ENCODE measurements at places on chromosomes 2 and 18.

GRCh38 chr2:129829588-129829987 lies 149.9 kb upstream of the RAB6C start:
- DNase-seq = no peak

DNA sequence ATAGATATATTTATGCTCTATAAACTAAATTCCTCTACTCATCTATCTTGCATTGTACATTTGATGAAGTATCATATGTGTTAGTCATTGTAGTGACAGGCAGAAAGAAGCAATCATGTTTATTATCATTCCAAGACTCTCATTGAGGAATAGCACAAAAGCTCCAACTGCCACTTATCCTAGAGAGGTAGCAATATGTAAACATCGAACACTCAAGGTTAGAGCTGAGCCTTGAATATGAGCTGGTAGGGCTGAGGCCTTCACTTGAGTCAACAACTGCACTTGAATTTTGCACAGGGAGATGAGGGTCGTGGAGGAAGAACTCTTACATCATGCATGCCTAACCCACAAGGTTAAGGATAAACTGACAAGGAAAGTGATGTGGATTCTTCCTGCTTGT lies 900.9 kb downstream of the CPS1 start:
- DNase-seq = no peak

DNA sequence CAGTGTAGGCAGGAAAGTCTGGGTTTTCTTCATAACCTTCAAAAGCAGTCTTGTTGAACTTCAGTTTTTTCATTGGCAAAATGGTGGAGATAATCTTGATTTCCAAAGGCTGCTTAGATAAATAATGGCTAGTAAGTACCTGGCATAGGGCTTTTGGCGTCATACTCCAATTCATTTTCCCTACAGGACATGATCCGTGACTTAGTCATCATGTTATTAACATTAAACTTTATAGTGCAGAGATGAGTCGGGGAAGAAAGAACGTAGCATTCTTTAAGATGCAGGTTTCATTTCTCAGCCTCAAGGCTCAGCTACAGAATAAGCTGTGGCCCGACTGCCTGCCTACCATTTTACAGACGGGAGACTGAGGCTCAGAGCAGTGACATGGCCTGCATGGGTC lies 64.0 kb downstream of the RALBP1 start:
- no peak for DNase-seq

- no peak for DNase-seq
Measured at GRCh38 chr2:195470622-195471021, 186.4 kb upstream of the SLC39A10 start.

DNA sequence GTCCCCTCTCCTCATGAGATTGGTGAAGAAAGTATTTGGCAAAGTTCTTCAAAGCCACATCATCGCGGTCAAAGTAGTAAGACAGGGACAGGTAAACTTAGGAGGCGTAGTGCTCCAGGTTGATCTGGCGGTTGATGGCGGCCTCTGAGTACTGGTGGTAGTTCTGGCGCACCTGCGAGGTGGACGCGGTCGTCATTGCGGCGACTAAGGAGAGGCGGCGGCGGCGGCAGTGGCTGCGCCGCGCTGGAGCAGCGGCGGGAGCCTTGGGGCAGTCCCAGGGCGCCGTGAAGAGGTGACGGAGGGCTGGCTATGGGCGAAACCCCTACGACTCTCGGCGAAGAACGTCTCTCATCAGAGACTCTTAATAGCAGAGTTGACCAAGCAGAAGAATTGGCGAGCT lies 107.2 kb upstream of the UBE2E3 start:
- no peak for DNase-seq

DNA sequence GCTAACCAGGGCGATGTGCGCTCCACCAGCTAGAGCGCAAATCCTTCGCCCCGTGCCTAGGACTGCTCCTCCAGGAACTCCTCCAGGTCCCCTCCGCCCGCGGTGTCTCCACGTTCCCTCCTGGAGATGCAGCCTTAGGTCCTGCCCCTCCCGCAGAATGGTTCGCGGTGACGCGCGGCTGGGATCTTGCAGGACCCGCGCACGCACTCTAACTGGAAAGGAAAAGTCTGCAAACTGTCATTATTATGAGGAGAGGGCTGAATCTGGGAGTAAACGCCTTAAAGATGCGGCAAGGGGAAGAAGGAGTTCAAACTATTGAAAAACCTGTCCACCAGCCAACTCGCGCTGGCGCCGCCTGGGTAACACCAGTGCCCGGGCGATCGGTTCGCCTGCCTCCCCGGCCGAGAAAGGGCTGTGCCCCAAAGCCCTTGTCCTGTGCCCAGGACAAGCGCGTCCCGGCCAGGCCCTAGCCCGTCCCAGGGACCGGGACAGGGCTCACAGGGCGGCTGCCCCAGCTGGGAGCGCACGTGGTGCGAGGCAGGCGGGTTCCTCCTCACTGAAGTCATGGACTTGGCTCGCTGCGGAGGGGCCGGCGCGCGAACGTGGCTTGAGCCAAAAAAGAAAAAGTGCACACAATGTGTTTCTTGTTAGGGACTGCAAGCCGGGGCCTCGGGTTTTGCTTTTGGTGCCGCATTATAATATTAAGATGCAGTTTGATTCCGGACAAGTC lies 5.5 kb upstream of the ID2 start:
- no peak for DNase-seq

DNA sequence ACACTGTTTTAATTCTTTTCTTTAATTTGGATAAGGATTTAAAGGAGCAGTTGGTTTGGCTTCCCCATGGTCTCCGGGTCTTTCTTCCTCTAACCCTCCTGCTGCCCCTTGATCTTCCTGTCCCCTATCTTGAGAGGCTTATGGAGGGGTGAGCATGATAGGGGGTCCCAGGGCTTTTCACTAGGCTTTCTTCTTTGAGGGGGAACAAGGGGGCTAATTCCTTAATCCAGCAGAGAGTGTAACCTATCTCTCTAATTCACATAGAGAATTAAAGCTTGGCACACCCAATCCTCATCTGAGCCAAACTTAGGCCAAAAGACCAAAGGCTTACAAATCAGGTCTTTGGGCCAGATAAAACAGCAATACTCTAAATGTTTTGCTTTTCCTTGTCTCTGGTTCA lies 21.5 kb upstream of the C2orf66 start:
- no peak for DNase-seq

GRCh38 chr2:16165518-16166326 lies 225.4 kb downstream of the MYCN start:
- DNase-seq = no peak

GRCh38 chr2:70068119-70068518 lies 19.2 kb upstream of the PCBP1 start:
- DNase-seq = no peak

GRCh38 chr2:159795841-159796690 lies 1.9 kb downstream of the CD302 start:
- DNase-seq = no peak

DNA sequence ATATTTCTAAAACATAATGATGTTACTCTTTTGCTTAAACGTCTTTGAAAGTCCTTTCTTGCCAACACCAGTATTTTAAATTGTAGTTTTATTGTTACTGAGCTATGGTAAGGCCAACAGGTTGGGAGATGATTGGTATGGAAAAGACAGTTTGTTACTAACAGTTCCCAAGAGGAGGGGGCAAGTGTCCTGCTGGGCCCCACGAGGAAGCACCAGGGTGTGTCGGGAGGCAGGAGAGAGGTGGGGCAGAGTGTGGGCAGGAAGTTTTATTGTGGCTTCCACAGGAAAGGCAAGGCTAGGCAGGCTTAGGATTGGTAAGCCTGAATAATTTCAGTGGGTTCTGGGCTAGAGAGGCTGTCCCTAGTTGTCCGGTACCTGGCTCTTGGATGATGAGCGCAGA lies 134.3 kb downstream of the SOCS6 start:
- DNase-seq = no peak

DNA sequence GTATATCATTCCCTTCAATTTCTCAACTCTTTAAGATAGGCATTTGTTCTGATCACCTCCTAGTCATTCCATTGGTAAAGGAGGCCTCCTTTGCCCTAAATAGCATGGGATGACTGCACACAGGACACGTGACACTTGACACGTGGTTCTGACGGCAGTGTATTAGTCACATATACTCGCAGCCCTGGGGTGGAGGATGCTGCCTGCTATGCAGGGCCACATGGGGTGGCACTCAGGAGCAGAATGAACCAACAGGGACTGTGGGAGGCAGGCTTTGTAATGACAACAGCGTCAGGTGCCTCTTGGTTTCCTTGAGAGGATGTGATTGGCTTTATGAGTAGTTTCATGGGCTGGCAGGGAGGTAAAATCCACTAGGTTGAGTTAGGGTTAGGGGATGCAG lies 9.3 kb upstream of the KCNS3 start:
- no peak for DNase-seq

DNA sequence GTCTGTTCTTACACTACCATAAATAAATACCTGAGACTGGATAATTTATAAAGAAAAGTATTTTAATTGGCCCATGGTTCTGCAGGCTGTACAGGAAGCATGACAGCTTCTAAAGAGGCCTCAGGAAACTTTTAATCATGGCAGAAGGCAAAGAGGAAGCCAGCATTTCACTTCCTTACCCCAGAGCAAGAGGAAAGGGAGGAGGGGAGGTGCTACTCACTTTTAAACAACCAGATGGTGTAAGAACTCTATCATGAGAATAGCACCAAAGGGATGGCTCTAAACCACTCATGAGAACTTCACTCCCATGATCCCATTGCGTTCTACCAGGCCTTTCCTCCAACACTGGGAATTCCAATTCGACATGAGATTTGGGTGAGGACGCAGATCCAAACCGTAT lies 344.4 kb upstream of the SLC39A10 start:
- DNase-seq = no peak

DNA sequence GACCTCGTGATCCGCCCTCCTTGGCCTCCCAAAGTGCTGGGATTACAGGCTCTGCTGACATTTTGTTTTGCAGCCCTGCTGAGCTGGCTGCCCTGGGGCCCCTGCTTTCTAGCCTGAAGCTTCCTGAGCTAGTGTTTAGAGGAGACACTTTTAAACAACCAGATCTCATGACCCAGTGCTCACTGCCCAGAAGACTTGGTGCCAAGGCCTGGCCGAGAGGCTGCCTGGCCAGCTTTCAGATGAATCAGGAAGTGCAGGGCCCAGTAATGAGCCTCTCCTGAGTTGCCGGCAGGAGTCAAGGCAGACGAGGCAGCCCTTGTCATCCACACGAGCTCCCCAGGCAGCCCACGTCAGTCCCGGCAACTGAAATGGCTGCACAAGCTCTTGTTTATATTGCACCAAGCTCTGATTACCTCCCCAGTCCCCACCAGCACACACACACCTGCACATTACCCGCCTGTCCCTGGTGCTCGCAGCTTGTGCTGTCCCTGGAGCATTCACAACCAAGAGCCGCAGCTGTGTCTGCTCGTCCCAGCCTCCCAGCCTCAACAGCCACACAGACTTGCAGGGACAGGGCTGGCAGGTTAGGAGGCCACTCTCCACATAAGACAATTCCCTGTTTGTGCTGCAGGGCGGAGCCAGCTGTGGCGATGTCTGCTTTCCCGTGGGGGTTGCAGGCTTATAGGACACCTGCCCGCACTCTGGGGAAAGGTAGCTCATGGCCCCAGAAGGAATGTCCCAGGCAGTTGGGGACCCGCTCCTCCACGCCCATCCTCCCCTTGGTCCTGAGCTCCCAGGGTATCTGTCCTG lies 331.2 kb upstream of the MYT1L start:
- peak; percentile 2 for DNase-seq

DNA sequence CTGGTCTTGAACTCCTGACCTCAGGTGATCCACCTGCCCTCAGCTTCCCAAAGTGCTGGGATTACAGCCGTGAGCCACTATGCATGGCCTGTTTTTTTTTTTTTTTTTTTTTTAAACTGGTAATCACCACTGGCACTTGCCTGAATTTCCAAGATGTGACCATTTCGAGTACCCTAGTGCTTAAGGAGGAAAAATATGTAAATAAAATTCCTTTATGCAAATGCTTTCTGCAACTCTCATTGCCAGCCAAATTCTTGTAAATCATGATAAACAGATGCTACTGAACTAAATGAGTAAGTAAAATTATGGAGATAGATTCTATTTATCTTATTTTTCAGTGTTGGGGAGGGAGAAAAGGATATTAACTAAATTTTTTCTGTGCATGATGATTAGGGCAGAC lies 18.6 kb downstream of the CDCA7 start:
- DNase-seq = no peak

GRCh38 chr2:218026676-218027425 lies 24.1 kb upstream of the TNS1 start:
- no peak for DNase-seq

DNA sequence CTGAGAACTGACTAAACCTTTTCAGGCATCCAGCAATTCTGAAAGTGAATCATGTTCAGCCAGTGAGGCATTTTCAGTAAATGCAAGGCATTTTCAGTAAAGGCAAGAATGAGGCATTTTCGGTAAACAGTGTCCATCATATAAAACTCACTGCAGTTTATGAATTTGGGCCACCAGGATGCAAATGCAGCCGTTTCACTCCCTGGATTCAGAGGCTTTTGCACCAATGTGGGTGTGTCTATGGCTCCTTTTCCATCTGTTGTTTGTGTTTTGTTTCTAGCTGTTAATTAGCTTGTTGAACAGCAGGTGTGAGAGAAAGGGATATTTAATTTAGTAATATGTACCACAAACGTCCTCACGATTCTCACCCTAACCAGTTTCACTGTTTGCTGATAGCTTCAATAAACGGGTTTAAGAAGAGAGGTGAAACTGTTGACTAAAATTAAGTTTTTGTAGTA lies 116.3 kb upstream of the PGAP1 start:
- no peak for DNase-seq

GRCh38 chr2:64262071-64262470 lies 117.9 kb upstream of the PELI1 start:
- no peak for DNase-seq

DNA sequence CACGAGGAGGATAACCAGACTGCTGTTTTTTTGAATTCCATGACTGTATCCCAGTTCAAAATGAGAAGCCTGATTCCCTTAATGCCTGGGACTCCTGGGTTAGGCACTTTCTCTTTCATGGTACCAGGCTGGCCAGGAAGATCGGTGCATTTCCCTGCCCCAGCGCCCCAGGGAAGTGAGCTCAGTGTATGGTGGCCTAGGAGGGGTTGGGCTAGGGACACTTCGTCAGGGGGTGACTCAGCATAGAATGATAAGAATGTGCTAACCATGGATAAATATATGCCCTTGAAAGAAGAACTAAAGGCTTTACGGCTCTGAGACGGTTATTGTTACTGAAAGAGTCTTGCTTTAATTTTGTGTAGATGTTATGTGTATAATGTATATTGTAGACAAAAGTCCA lies 27.5 kb upstream of the FAM237A start:
- no peak for DNase-seq

DNA sequence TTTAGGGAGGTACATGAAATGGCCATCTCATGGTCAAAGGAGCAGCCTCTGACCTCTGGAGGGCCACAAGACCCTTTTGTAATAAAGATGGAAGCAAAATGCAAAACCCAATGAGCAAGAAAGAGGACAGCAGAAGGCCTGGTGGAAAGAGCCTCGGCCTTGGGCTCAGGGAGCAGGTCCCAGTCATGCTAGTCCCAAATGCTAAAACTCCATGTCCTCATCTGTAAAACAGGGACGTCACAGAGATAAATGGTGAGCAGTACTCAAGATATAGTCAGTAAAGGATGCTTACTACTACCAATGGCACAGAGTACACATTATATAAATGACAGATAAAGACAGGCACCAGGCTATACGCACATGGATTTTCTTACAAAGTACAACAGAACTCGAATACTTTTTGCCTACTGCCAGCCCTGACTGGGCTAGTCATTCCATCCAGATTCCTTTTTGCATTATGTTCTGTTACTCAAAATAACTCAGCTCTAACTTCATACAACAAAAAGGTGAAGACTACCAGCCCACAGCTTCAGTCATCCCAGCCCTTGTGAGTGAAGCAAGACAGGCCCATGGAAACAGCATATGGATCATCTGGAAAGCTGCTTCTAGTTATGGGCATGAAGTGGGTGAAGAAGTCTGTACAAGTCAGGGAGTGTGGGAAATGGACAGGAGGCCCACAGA lies 64.9 kb upstream of the TFCP2L1 start:
- DNase-seq = no peak

Data from cerebellar nuclear complex (tissue), 1 donor.